ENCODE measurements at places on chromosomes 2 and 18.

DNA sequence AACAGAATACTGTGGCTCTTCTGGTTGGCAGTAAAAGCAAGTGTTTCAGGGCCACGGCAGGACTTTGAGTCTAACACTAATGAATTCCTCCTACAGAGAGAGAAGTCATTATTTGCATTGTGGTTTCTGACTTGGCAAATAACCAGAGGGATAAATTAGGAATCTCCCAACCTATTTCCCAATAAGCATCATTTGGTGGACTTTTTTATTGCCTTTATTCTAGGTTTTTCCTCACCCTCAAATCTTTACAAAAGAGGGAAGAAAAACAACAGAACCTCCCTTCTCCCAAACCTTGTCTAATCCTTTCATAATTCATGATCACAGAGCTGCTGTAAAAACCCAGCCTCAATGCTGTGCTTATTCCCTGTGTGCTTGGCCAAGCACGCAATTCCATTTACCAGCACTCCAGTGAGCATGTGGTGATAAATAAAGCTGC lies 179.7 kb downstream of the AGPS start:
- DNase-seq = peak; percentile 17

- no peak for DNase-seq
These were observed 2.0 kb downstream of the LMAN2L start for GRCh38 chr2:96737831-96738230.

GRCh38 chr18:63783394-63783793 lies 8.2 kb downstream of the SERPINB7 start:
- no peak for DNase-seq

GRCh38 chr2:237511433-237511832 lies 24.4 kb downstream of the MLPH start:
- DNase-seq = peak; percentile 54

GRCh38 chr2:176483476-176483875 lies 214.2 kb downstream of the MTX2 start:
- no peak for DNase-seq

DNA sequence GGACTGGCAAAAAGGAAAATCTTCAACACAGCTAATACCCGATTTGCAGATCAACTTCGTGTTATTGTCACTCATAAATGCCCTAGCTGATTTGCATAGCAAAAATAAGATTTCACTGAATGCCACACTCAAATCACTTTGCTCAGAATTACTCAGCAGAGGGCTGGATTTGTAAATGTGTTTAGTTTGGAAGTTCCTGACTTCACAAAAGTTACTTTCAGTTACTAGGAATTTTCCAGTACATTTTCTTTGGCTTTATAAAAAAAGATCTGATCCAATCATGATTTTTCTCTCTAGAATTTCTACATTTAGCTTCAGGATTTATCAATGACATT lies 433.3 kb upstream of the ID2 start:
- no peak for DNase-seq

- no peak for DNase-seq
These were observed 53.0 kb upstream of the ROCK1 start for GRCh38 chr18:21164548-21165095.

- DNase-seq = peak; percentile 69
These were observed 385.2 kb downstream of the TNS1 start for GRCh38 chr2:217617616-217618022.

DNA sequence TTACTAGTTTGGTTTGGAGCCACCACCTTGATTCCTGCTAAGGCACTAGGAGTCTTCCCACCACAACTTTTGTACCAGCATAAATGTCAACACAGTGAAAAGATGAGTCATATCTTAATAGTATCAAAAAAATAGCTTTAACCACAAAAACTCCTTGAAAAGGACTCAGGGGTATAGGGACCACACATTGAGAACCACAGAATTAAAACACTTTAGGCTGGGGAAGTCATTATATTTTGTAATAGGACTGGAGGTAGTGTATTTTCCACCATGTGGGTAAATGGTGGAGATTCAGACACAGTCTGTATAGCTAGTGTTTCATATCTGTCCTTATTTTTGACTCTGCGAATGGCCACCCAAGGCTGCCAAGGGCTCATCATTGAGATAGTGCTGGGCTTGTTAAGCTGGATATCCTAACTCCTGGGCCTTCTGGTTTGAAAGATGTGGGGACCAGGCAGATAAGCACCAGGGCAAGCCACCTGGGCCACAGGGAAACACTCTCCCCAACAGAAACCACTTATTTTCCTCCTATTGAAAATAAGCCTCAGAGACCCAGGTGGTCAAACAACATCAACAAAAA lies 19.1 kb upstream of the FHL2 start:
- peak; percentile 72 for DNase-seq

DNA sequence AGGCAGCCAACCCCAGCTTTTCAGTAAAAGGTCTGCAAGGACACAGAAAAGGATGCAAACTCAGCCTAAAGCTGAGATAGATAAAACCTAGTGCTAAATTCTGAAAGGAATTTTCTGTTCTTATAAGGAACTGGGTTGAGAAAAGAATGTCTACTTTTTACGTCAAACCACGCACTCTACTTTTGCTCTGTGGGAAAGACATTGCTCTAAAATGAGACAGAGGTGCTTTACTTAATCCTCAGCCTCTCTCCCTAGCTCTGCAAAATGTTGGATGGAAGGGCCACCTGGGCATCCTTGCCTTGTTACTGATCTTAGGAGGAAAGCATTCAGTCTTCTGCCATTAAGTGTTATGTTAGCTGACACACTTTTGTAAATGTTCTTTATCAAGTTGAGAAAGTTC lies 72.1 kb upstream of the LINC00305 start:
- DNase-seq = no peak

All from iris pigment epithelial cell (primary cell).